ENCODE measurements at places on chromosomes 13 and 19.
A peak's percentile ranks its signal among the peaks of the same experiment; 100 is the strongest.

GRCh38 chr13:110498765-110499164, 62.8 kb downstream of the RAB20 start:
- DNase-seq: no peak

DNA sequence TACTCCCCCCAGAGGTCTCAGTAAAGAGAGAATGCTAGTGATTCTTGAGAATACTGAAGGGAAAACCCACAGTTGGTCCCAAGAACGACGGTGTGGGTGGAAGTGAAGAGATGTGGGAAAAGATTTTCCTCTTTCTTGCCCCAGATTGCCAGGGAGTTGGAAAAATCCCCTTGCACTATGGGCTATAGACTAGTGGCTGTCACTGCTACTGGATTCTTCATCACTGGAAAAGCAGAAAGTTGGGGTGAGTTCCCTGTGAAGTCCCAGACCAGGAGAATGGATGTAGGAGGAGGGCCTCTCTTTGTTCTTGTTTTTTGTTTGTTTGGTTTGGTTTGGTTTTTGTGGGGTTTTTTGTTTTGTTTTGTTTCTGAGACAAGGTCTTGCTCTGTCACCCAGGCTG, 11.4 kb downstream of the LYPD3 start:
- DNase-seq: no peak

- DNase-seq: peak; percentile 16
Measured at GRCh38 chr13:74629985-74630384, 495.8 kb upstream of the KLF12 start.

- DNase-seq: no peak
Measured at GRCh38 chr13:30685987-30686386, 49.4 kb upstream of the ALOX5AP start.

DNA sequence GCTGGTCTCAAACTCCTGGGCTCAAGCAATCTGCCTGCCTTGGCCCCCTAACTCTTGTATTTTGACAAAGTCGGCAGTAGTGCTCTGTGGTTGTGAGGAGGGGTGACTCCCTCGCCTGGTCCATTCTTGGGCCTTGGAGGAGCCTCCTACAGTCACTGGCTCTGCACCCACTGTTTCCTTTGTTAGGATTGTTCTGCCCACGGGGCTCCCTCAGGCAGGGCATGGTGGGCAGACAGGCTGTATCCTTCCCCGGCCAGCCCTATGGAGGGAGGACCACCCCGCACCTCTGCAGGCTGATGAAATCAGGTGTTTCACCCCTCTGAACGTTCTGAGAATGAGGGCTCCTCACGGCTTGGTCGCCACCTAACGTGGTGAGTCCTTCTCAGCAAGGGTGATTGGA, 9.2 kb downstream of the FCAR start:
- DNase-seq: no peak

GRCh38 chr19:38287604-38288003, 16.4 kb upstream of the C19orf33 start:
- DNase-seq: no peak

- DNase-seq: no peak
Measured at GRCh38 chr19:38739440-38740256, 4.6 kb downstream of the CAPN12 start.

DNA sequence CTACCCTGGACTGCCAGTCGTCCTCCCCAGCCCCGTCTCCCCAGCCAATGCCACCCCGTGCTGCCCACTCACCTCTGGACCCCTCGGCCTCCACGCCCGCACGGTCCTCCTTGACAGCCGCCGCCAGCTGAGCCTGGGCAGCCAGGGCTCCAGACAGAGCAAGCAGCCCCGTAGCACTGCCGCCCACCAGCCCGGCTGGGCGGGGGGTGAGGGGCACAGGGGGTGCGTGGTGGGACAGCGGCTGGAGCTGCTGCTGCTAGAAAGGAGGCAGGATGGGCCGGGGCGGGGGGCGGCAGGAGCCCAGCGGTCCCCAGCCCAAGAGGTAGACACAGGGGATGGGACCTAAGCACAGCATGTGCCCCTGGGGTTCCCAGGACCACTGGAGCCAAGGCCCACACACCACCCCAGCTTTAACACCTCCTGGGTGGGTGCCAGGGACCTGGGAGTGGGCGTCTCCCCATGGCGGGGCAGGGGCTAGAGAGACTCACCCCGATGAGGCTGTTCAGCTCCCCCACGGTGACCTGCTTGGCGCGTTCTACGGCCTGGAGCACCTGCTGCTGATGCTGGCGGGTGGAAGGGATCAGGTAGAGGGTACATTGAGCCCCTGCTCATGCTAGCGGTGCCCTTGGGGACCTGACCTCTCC, 9.7 kb downstream of the TLE2 start:
- DNase-seq: no peak

GRCh38 chr13:52651897-52652195, 790 bp upstream of the SUGT1 start:
- DNase-seq: no peak

GRCh38 chr13:76715621-76716020, 170.6 kb downstream of the KCTD12 start:
- no peak for DNase-seq

- DNase-seq: peak; percentile 88
Measured at GRCh38 chr19:9205501-9206113, 13.8 kb downstream of the OR7D4 start.
